ENCODE measurements at places on chromosomes 12 and 14.

DNA sequence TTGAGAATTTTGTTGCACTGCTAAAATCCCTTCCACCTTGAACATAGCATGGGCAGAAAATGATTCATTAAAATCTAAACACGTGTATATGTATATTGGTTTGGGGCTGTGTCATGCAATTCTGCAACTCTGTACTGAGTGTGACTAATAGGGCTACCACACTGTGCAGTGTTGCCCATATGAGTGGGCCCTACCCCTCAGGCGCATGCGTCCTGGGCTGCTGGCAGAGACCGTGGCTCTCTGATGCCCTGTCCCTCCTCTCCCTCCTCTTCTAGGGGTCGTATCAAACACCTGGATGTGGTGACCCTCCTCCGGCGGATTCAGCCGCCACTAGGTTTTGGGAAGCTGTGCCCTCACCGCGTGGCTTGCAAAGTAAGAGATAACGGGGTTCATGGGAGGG is 128.4 kb upstream of the FKBP4 start:
- DNase-seq = no peak

- no peak for DNase-seq
These were observed 399.0 kb downstream of the NAV3 start for GRCh38 chr12:78229591-78230101.

DNA sequence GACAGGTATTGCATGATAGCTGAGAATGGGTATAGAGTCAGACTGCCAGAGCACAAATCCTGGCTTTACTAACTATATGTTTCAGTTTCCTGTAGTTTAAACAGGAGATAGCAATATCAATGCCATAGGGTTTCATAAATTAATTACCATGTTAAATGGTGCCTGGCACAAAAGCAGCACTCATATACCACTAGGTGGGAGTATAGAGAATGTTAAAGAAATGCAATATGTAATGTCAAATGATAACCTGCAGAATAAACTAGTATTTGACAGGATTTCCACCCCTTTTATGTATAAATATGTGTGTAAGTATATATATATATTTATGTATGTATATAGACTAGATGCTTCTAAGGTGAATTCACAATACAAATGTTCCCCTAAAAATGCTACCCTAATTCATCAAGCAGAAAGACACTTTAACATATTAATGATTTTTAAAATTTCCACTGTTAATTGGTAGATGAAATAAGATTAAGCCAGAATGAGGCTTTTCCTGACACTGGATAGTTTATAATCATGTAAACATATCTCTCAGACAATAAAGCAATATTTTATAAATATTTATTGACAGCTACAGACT is 8.6 kb downstream of the WDR89 start:
- DNase-seq = no peak

DNA sequence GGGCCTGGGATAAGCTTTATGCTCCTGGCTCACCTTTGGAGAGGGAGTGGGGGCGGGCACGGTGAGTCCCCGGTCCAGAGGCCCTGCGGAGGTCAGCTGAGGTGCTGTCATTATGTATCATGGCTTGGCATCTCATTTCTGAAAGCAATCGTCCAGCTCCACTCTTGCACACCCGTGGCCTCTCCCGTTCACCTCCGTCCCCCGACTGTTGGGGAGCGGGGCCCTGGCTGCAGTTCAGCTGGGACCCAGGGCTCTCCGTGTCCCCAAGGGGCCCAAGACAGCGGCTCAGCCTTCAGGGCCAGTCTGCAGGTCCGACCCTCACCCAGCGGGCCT is 10.6 kb downstream of the BMP4 start:
- no peak for DNase-seq

GRCh38 chr12:3990501-3991280 is 117.5 kb upstream of the PARP11 start:
- DNase-seq = no peak

DNA sequence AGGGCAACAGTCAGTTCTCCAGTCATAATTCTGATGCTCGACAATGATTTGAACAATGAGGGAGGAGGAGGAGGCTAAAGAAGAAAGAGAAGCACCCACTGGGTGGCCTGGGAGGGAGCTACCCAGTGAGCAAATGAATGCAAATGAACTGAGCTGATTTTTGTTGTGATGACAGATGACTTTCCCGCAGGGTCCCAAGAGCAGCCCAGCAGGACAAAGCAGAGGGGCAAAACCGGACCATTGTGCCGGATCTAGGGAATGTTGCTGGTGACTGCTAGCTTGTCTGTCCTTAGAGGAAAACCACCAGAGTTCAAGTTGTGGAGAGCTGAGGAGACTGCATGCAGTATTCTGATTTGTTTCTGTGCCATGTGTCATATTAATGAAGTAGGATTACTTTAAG is 162.8 kb downstream of the MON2 start:
- no peak for DNase-seq

GRCh38 chr12:113368331-113368730 is 9.9 kb downstream of the PLBD2 start:
- no peak for DNase-seq

- no peak for DNase-seq
These were observed 212.3 kb upstream of the NUDT4 start for GRCh38 chr12:93165384-93165932.
